Cerebellar nuclear complex (tissue), 1 donor: ENCODE measurements at places on chromosomes 1 and 21.

DNA sequence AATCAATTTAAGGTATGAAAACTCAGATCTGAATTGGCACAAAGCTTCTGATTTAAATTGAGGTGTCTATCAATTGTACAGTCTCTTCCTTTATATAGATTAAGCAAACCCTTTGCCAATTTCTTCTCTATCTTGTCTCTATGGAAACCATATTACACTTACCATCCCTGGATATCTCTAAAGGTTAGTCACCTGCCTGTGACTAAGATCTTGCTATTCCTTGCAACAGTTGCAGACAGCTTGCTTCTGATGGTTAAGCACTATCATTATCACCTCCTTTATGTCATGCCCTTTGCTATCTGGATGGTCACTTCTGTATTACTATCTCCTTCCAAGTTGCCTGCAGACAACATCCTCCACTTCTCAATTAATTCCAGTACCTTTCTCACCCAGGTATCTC lies 998.6 kb upstream of the B3GALT2 start:
- no peak for DNase-seq

DNA sequence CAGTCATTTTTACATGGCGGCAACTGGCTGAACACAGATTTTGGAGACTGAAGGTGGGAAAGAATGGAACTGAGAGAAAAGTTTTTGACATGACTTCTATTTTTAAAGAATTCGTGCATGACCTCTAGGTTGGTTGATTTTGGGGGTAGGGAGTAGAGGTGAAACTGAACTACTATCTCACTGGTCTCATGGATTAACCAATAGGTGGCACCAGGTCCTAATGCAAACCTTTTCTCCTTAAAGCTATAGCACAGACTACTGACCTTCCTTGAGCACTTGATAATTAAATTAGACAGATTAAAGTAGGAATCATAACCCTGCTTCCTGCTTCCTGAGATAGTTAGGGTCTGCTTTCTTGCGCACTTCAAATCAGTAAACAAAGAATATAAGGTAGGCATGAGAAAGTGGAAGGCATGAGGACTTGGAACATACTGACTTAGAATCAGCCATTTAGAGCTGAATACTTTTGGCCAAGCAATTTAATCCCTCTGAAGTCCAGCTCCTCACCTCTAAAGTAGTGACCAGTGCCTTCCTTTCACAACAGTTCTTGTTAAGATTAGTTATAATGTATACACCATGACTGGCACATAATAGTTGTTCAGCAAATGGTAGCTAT lies 206.0 kb downstream of the CENPF start:
- DNase-seq = no peak

DNA sequence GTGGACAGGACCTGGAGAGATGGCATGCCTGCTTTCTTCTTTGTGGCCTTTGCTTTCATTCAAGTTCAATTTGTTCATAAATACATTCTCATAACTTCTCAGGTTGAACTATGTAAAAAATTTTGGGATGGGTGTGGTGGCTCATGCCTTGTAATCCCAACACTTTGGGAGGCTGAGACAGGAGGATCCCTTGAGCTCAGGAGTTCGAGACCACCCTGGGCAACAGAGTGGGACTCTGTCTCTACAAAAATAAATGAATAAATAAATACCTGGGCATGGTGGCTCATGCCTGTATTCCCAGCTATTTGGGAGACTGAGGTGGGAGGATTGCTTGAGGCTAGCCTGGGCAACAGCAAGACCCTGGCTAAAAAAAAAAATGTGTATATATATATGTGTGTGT lies 2.1 kb downstream of the KIF1B start:
- DNase-seq = no peak

GRCh38 chr1:30101487-30102227 lies 621.7 kb downstream of the MATN1 start:
- DNase-seq = no peak

GRCh38 chr1:145983960-145984830 lies 12.2 kb downstream of the TXNIP start:
- no peak for DNase-seq

GRCh38 chr1:231519166-231519565 lies 9.3 kb upstream of the TSNAX start:
- DNase-seq = no peak

- DNase-seq = no peak
Observed at GRCh38 chr1:111973150-111973790, 16.2 kb downstream of the KCND3 start.

DNA sequence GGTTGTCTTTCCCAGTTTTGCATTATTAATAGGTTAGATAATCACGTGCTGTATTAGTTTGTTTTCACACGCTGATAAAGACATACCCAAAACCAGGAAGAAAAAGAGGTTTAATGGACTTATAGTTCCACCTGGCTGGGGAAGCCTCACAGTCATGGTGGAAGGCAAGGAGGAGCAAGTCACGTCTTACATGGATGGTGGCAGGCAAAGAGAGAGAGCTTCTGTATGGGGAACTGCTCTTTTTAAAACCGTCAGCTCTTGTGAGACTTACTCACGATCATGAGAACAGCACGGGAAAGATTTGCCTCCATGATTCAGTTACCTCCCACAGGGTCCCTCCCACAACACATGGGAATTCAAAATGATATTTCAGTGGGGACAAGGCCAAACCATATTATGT lies 2.3 kb upstream of the VCAM1 start:
- DNase-seq = no peak

- no peak for DNase-seq
Observed at GRCh38 chr1:100730130-100730529, 10.6 kb downstream of the VCAM1 start.

GRCh38 chr21:34807881-34808568 lies 139.2 kb downstream of the CLIC6 start:
- DNase-seq = no peak

DNA sequence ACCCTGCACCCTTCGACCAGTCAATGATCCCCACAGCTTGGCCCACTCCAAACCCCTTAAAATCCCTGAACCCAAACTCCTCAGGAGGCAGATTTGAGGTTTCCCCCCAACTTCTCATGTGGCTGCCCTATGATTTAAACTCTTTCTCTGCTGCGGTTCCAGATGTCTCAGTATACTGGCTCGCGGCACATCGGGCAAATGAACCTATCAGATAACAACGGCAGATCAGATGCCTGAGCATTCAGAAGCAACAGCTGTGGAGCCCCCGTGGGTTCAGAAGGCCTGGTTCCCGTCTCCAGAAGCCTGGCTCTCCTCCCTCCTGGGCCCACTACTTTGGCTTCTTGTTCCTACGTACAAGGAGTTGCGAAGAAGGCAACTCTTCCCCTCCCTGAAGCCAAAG lies 43.3 kb upstream of the H6PD start:
- DNase-seq = no peak
